ENCODE measurements at places on chromosomes 5 and 9.

GRCh38 chr5:83306572-83307241 lies 164.8 kb upstream of the VCAN start:
- H3K27me3 ChIP-seq: no peaks in the 10 kb centered on the region
- peaks cover 9% of the 10 kb centered on the region for H3K4me1 ChIP-seq
- peak overlapping the region; percentile 40 for H3K27ac ChIP-seq
- H3K4me3 ChIP-seq: no peak overlapping the region
- DNase-seq: peak; percentile 17
- H3K36me3 ChIP-seq: peaks cover 2% of the 10 kb centered on the region

GRCh38 chr5:14663734-14664269 lies 716 bp upstream of the OTULIN start:
- H3K27ac ChIP-seq: peak overlapping the region; percentile 95
- H3K4me1 ChIP-seq: peaks cover 61% of the 10 kb centered on the region
- H3K27me3 ChIP-seq: no peaks in the 10 kb centered on the region
- peaks cover 69% of the 10 kb centered on the region for H3K36me3 ChIP-seq
- H3K4me3 ChIP-seq: peak overlapping the region; percentile 95

GRCh38 chr9:123866497-123866896 lies 63.4 kb downstream of the DENND1A start:
- no peak overlapping the region for H3K4me3 ChIP-seq
- peaks cover 28% of the 10 kb centered on the region for H3K36me3 ChIP-seq

- peaks cover 3% of the 10 kb centered on the region for H3K4me1 ChIP-seq
- H3K27me3 ChIP-seq: no peaks in the 10 kb centered on the region
- H3K36me3 ChIP-seq: peaks cover 6% of the 10 kb centered on the region
- no peak for DNase-seq
- H3K27ac ChIP-seq: no peak overlapping the region
These were observed 39.4 kb downstream of the ZSWIM6 start for GRCh38 chr5:61371474-61371873.

GRCh38 chr9:138053321-138053868 lies 175.8 kb downstream of the CACNA1B start:
- DNase-seq: no peak
- peaks cover 14% of the 10 kb centered on the region for H3K27me3 ChIP-seq
- H3K4me1 ChIP-seq: no peaks in the 10 kb centered on the region

DNA sequence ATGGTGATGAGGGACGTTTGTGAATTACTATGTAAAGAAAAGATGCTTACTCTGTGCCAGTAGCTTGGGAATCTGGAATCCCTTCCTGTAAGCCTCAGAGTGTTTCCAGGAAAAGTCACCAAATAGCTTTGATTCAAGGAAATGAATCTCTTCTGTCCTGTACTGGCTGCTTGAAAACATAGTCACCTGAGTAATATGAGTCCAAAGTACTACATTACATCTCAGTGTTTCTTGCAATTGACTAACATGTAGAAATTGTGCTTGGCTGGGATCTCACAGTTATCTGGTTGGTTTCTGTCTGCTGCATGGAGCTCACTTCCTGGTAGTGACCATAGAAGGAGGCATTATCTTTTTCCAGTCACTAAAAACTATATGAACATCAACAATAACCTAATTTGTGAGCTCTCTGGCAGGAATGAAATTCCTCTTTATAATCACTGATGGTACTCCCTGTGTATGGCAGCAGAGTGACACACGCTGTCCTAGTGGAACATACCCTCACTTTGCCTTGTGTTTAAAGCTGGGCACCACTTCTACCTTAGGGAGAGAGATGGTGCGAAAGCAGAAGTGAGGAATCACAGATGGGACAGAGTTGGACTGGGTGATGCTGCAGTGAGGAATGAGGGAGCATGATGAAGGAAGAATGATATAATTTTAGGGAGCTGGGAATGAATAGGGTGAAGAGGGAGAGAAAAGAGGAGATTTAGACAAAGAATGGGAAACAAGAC lies 568.5 kb downstream of the RAB3C start:
- peak overlapping the region; percentile 17 for H3K27ac ChIP-seq
- H3K4me1 ChIP-seq: peaks cover 3% of the 10 kb centered on the region

DNA sequence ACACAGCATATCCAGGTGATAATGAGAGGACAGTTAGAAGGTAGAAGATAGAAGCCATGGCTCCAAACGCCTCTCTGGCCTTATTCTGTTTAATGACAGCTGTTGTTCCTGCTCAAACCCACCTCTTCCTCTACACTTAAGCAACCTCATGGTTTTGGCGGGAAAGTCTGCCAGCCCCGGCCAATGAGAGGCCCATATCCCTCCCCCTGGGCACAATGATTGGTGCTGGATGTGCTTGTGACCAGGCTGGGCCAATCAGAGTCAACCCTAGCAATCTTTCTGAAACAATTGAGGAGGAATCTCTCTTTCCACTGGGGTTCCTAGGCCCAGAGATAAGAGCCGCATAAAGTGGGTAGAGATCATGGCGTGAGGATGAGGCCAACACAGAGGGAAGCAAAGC lies 4.8 kb upstream of the GFI1B start:
- no peak overlapping the region for H3K27ac ChIP-seq
- H3K4me1 ChIP-seq: peaks cover 6% of the 10 kb centered on the region
- peak; percentile 30 for DNase-seq
